ENCODE measurements at places on chromosomes 3 and 15.

- no peak overlapping the region for H3K4me3 ChIP-seq
- H3K36me3 ChIP-seq: no peaks in the 10 kb centered on the region
- H3K27me3 ChIP-seq: no peaks in the 10 kb centered on the region
- no peaks in the 10 kb centered on the region for H3K4me1 ChIP-seq
- no peak for DNase-seq
Observed at GRCh38 chr3:14019459-14019858, 105.2 kb downstream of the CHCHD4 start.

GRCh38 chr15:27059610-27060202 lies 88.7 kb downstream of the GABRG3 start:
- no peak overlapping the region for H3K4me3 ChIP-seq
- H3K36me3 ChIP-seq: no peaks in the 10 kb centered on the region
- no peaks in the 10 kb centered on the region for H3K27me3 ChIP-seq
- no peaks in the 10 kb centered on the region for H3K4me1 ChIP-seq
- DNase-seq: peak; percentile 22

DNA sequence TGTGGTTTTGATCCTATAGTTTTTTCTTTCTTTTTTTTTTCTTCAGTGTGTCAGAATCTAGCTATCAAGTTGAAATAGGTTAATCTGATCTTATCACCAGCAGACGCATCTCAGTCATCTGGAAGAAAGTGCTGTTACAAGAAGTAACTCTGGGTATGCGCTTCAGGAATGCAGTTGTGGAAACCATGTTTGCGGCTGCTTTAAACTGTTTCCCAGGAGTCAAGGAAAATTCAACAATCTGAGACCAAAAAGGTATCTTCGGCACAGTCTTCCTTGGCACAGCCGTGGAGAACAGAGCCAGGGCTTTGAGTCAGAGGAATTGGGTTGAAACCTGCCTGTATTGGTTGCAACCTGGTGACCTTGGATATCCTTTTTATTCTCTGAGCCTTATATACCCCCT lies 59.9 kb downstream of the CD47 start:
- no peaks in the 10 kb centered on the region for H3K27me3 ChIP-seq
- H3K4me3 ChIP-seq: no peak overlapping the region
- H3K27ac ChIP-seq: no peak overlapping the region
- H3K4me1 ChIP-seq: no peaks in the 10 kb centered on the region
- no peak for DNase-seq

GRCh38 chr3:134345202-134345601 lies 29.0 kb downstream of the AMOTL2 start:
- peaks cover 38% of the 10 kb centered on the region for H3K4me1 ChIP-seq
- H3K4me3 ChIP-seq: no peak overlapping the region
- H3K27me3 ChIP-seq: no peaks in the 10 kb centered on the region
- no peak for DNase-seq

Data from large intestine (tissue), 12 donors.